ENCODE measurements at places on chromosomes 7 and 10. TPM values are rescaled to one million over a fixed set of nuclear protein-coding genes. Genes with fewer than 3 reads are reported as not detected.

OR6V1 gene
- total RNA-seq, result not detected

CHN2 gene
- total RNA-seq, result 1.1 TPM

GIMAP4 gene
- total RNA-seq, result 11.1 TPM

FZD8 gene
- total RNA-seq, result 0.50 TPM

CPEB3 gene
- 0.82 TPM for total RNA-seq

COL26A1 gene
- not detected for total RNA-seq

TMEM229A gene
- not detected for total RNA-seq

DRGX gene
- not detected for total RNA-seq

HOXA13 gene
- not detected for total RNA-seq

VENTX gene
- total RNA-seq, result not detected

PAPOLB gene
- not detected for total RNA-seq

PNLIPRP1 gene
- total RNA-seq, result 1.0 TPM

ALKBH4 gene
- 15.4 TPM for total RNA-seq
